ENCODE measurements at places on chromosomes 16 and 17.

- DNase-seq, result no peak
Observed at GRCh38 chr16:10003486-10003885, 178.7 kb downstream of the GRIN2A start.

DNA sequence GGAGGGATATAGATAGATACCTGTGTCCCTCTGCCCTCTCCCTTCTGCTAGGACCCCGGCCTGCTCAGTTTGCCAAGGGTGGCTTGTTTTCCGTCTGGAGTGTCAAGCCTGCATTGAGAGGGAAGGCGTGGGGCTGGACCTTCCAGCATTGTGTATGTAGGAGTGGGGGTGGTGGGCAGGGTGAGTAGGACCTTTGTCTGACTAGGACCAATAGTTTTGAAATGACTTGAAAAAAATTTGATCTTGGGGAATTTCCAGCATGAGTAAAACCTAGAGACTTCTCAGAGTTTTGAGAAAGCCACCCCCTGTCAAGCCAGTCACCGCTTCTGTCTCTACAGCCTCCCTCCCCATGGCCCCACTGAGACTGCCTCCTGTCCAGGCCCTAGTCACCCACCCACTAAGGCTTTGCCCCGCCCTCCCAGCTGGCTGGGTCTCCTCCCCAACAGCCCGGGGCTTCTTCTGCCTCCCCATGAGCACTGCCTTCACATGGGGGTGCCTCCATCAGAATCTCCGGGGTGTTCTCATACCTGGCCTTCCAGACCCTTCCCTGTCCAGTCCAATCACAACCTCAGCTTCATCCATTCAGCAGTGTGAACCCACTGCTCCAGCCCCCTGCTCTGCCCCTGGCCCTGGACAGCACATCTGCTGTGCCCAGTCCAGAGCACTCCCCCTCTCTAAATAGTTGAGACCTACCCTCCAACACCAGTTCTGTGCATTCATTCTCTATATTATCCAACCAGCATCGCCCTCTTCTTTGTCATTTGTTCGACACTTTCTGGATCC lies 207.0 kb downstream of the MSI2 start:
- DNase-seq, result peak; percentile 89

- DNase-seq, result no peak
Observed at GRCh38 chr17:34607917-34608316, 28.5 kb downstream of the TMEM132E start.

DNA sequence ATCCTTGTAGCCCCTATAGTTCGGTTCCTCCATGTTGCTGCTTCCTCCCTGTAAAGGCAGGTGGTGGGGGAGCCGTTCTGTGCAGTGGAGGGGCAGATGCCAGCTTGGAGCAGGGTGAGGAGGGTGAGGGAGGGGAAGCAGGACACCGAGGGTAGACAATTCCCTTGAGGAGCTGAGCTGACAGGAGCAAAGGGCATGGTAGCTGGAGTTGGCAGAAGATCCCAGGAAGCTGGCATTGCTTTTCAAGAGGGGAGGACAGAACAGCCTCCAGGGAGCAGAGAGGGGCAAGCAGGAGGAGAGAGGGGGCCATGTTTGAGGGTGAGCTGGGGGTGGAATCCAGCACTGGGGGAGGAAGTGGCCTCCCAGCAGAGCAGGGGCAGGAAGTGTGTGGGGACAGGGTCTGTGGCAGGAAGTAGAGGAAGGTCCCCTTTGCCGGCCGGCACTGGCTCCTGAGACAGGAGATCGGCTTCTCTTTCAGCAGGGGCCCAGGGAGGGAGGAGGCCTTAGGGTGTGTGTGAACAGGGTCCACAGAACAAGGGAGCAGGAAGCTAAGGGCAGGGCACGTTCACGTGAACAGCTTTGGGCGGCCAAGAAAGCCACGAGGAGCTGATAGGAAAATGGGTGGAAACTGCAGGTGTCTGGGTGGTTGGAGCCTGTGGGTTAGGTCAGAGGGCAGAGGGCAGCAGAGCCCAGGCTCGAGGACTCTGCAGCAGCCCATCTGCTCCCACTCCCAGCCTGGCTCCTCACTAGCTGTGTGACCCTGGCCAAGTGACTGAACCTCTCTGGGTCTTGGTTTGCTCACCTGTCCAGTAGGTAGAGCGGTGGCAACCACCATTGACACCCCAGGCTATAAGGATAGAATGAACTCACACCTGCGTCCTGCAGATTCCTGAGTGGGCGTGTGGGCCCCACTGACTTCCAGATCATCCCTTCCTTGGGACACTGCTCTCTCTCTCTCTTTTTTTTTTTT lies 17.5 kb upstream of the SPNS2 start:
- DNase-seq, result no peak

- no peak for DNase-seq
Observed at GRCh38 chr17:61400066-61400716, 548 bp downstream of the TBX2 start.

- DNase-seq, result no peak
Observed at GRCh38 chr17:43469145-43469544, 14.6 kb upstream of the DHX8 start.

DNA sequence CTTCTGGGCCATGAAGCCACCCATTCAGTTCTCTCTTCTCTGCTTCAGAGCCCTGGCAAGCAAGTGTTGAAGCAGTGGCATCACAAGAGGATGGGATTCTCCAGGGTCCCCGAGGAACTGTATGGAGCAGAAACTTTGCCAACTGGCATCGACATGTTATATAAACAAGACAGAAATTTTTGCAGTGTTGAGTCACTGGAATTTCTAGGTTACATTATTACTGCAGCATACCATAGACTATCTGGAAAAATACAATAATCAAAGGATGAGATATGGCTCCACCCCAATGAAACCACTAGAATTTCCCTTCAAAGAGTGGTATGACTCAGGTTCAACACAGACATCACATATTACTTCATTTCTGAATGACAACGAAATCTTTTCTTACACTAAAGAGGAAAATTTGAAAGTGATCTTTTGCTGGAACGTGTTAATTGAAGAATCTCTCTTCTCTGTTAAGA lies 343.0 kb upstream of the DYNLRB2 start:
- no peak for DNase-seq

GRCh38 chr16:25079637-25080378 lies 31.7 kb upstream of the LCMT1 start:
- no peak for DNase-seq

DNA sequence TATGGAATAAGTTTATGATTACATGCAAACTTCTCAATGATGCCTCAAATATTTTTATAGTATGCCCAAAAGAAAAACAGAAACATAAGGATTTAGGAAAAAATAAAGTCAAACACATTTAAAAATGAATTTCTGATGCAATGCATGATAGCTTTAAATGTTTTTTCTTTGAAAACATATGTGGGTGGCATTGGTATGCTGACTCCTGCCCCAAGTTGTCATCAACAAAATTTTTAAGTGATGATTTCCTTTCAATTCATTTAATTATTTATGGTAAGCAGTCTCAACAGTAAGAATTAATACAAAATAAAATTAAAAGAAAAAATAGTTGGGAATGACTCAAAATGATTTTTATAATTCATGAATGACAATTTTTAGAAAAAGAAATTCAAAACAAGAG lies 104.9 kb downstream of the CEP112 start:
- DNase-seq, result no peak

DNA sequence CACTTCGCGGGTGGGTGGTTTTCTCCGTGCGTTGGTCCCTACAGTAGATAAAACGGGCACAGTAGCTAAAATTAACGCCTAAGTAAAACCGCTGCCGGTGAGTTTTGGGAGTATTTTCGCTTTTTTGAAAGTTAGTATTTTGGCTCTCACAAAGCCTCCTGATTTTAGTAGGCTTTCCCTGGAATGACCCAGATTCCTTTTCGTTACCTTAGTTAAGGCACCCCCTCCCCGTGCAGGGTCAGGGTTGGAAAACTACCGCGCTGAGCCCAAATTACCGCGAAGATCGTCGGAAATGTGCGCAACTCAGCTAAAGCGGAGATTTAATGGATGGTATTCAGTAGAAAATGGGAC lies 28.3 kb upstream of the ST6GALNAC1 start:
- DNase-seq, result no peak

GRCh38 chr17:611202-611601 lies 103.4 kb downstream of the VPS53 start:
- no peak for DNase-seq

GRCh38 chr17:46841561-46842379 lies 9.6 kb upstream of the WNT9B start:
- no peak for DNase-seq

- no peak for DNase-seq
Observed at GRCh38 chr17:18059283-18059682, 20.1 kb downstream of the GID4 start.

- DNase-seq, result no peak
Observed at GRCh38 chr17:9217151-9218056, 196.1 kb downstream of the NTN1 start.

DNA sequence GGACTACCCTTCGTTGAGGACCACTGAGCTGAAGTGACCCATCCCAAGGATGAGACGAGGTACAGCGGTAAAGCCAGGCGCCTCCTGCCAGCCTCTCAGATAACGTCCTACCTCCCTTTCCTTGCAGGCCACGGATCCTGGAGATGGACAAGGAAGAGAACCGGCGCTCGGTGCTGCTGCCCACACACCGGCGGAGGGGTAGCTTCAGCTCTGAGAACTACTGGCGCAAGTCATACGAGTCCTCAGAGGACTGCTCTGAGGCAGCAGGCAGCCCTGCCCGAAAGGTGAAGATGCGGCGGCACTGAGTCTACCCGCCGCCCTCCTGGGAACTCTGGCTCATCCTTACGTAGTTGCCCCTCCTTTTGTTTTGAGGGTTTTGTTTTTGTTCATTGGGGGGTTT lies 17.3 kb upstream of the LLGL1 start:
- no peak for DNase-seq

DNA sequence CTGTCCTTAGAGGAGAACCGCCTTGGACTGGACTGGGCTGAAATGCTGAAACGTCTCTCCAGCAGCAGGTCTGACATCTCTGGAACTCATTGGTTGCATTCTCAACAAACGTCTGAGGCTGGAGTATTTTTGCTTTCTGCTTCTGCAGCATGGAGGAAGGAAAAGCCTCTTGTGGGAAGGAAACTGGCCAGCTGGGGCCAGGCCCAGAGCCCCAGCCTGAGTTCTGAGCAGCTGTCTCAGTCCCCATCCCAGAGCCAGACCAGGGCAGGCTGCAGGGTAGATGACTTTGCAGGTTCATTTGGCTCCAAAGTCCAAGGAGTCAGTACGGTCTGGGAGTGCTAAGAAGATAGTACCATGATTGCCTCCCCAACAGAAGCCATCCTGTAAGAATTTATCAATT lies 18.3 kb downstream of the TEKT3 start:
- DNase-seq, result no peak

GRCh38 chr17:74369221-74369620 lies 1.9 kb downstream of the GPR142 start:
- DNase-seq, result peak; percentile 43

GRCh38 chr17:58632324-58633314 lies 59.2 kb downstream of the TEX14 start:
- DNase-seq, result no peak

GRCh38 chr17:65371702-65372101 lies 189.7 kb downstream of the AXIN2 start:
- DNase-seq, result no peak

DNA sequence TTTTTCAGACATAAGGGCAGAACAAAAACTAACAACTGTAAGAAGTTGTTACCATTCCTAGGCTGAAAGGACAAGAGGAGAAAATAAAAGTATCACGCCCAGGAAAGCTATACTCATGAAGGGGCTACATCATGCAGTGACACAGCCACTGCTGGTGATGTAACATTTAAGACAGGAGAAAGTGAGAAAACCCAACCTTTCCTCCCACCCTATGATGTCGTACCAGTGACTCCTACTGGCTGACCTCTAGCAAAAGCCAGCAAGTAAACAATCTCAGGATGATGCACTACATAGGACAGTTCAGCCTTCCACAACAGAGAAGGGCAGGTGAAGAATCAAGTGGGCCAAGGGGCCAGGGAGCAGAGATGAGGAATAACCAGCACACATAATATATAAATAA lies 14.0 kb upstream of the OR1E2 start:
- no peak for DNase-seq
